Inflammatory macrophage treated with lipopolysaccharide for 1 hour (primary cell): ENCODE measurements at places on chromosomes 13 and 19.

DNA sequence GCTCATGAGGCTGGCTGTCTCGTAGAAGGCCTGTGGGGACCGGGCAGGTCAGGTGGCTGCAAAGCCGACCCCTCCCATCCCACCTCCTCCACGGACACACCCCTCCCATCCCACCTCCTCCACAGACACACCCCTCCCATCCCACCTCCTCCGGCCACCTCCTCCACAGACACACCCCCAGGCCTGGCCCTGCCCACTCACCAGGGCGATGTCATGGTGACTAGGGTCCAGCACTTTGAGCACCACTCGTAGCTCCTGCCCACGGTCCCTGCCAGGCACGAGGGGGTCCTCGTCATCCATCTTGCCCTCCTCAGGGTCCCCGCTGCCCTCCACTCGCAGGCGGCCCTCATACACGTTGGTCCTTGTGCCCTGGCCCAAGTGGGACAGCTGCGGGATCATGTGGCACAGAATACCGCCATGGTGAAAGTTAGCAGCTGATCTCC, 18.8 kb downstream of the TYK2 start:
- no peak for DNase-seq

- no peak for DNase-seq
Observed at GRCh38 chr13:98214008-98214643, 37.1 kb upstream of the RNF113B start.

- no peak for DNase-seq
Observed at GRCh38 chr19:3499738-3500428, 591 bp downstream of the DOHH start.

DNA sequence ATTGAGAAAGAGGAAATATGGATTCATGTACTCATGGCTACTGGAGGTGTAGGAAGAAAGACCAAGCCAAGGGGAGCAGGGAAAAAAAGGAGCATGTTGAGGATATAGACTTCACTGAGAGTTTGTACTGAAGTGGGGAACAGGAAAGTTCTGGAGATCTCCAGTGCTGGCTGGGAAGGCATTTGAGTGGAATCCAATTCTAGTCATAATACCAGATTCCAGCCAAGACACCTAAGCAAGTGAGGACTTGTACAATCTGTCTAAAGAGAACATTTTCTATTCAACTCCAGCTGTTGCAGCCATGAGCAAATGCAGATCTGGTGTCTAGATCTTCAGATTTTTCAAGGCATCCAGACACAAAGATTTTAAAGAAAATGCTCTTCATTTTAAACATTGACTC, 412.5 kb downstream of the OXGR1 start:
- no peak for DNase-seq

- DNase-seq = peak; percentile 64
Observed at GRCh38 chr13:77048681-77049080, 21.7 kb upstream of the FBXL3 start.

DNA sequence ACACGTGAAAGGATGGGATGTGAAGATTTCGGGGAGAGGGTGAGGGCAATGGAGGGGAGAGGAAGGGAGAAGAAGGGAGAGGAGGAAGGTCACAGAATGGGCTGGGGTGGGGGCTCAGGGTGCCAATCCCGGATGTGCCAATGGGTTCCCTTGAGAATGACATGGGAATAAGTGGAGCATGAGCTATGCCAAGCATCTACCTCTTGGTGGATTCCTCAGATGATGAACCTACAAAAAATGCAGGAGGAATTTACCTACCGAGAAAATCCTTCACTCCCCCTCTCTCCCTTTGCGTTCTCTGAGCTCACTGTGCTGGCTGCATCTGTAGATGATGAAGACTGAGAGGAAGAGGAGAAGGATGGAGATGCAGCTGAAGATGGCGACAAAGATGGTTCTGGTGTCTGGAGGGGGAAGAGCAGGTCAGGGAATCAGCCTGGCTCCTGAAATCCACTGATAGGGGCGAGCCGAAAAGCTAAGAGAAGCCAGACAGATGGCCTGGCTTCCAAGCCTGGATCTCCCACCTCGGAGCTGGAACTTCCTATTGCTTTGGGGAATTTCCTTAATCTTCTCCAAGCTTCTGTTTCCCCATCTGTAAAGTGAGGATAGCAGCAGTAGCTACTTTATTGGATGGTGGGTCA, 21.6 kb downstream of the VSTM1 start:
- no peak for DNase-seq

GRCh38 chr13:77480066-77480465, 55.4 kb upstream of the SCEL start:
- peak; percentile 68 for DNase-seq

DNA sequence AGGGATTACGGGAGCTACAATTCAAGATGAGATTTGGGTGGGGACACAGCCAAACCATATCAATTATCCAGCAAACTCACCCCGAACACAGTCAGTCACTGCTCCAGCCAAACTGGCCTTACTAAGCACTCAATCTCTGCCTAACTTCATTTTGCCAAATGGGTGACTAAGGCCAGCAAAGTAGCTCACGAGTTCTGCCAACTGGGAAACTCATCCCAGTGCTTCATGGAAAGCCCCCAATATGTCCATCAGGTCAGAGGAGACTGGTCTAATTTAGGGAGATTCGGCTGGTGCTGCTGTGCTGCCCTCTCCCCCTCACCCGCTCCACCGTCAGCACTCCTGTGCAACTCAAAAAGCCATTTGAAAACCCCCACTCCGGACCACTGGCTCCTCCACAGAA, 324.0 kb downstream of the FOXO1 start:
- no peak for DNase-seq

DNA sequence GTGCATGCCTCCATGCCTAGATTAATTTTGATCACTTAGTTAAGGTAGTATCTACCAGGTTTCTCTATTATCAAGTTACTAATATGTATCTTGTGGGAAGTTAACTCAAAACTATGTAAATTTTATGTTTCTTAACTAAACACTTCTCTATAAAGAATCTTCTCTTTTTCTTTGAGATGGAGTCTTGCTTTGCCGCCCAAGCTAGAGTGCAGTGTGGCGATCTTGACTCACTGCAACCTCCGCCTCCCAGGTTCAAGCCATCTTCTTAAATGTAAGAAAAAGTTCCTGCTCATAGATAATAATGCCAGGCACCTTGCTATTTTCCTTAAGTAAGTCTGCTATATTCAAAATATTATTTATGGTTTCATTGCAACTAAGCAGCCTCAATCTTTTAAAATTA, 58.4 kb downstream of the ELF1 start:
- DNase-seq = no peak

GRCh38 chr19:46186717-46187101, 38.7 kb downstream of the IGFL2 start:
- DNase-seq = no peak

DNA sequence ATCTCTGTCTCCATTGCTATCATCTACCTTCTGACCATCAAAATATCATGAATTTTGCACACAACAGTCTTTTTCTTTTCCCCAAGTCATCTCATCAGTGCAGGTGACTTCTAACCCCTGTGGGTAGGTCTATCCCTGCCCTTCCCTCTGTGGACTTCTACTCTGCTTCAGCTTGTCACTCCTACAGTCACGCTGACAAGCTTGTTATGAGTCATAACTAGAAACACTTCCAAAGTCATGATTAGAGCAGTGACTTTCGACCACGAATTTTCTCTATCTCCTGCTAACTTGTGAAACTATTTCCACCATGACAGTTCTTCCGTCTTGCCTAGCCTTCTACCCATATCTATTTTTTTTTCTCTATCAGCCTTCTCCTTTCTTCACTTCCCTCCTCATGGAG, 343.7 kb upstream of the ARGLU1 start:
- DNase-seq = no peak

DNA sequence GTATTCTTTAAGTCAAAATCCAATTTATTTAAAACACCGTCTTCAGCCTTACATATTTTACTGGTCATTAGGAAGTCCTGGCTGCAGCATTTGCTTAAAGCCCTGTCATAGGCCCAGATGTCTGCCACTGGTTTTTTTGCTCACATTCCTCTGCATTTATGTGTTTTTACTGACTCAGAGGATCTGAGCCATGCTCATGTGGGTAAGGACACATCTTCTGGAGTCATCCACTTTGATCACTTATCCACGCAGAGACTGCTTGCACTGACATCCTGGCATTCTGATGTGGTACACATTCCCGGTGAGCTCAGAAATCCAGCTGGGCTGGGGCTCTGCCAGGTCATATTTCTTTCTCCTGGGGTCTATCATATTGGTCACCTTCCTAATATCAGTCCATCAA, 531.7 kb upstream of the ARGLU1 start:
- DNase-seq = no peak

- DNase-seq = no peak
Observed at GRCh38 chr13:95267662-95268342, 33.4 kb downstream of the ABCC4 start.

- no peak for DNase-seq
Observed at GRCh38 chr13:59750860-59751259, 412.9 kb downstream of the DIAPH3 start.

GRCh38 chr13:59099182-59099974, 1064.3 kb downstream of the DIAPH3 start:
- DNase-seq = no peak

DNA sequence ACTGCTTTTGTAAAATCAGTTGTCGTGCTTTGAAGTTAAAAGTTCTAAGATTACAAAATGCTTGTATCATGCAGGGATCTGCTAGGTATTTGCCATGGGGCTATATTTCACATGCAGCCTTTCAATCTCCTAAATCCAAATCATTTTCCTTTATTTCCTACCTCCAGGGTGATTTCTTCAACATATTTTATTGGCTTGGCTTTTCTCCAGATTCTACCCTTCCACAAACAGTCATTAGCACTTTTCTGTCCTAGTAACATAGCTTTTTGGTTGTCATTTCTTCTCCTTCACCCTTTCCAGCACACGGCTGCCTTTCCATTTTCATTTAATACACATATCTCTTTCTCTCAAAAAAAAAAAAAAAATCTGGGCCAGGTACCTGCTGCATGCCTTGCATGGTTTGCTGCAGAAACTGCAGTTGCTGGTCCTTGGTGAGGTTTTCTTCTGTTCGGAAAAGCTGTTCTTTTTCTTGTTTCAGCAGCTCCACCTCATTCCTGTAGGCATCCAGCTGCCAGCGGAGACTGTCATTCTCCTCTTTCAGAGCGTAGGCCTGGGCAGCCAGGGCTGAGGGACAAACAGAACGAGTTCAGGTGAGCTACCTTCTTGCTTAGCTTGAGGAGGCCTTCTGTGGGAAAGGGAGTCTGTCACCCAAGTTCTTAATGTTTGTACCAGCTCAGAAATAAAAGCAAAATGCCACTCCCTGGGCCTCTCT, 274.7 kb downstream of the DNAJC15 start:
- no peak for DNase-seq

DNA sequence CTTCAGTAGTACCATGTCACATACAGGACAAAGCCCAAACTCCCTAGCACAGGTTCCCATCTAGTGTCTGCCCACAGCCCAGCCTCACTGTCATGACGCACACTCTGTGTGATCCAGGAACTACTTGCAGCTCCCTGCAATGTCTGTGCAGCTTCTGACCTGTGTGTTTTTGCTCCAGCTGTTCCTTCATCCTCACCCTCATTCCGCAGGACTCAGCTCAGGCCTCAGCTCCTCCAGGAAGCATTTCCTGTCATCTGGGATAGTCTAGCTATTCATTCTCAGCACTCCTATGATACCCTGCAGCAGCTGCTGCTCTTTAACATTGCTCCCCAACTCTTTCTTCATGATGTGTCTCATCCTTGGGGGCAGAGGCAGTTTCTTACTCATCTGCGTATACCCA, 56.1 kb downstream of the ENOX1 start:
- DNase-seq = no peak

- peak; percentile 97 for DNase-seq
Observed at GRCh38 chr19:41531438-41532311, 44.3 kb upstream of the CEACAM21 start.

DNA sequence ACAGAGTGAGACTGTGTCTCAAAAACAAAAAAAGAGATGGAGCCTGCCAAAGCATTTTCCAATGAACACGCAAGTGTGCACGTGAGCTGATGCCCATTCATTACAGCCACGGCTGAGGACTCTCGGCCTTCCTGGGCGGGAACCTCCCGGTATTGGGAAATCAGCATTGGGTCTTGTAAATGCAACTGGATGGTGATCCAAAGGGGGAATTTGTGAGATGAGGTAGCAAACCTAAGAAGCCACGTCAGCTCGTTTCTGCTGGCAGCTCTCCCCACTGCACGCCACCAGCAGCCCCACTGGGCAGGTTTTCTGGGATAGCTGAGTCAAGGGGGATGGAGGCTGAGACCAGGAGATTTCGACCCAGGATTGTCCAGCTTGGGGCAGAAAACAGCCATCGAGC, 11.5 kb downstream of the C13orf46 start:
- DNase-seq = no peak

DNA sequence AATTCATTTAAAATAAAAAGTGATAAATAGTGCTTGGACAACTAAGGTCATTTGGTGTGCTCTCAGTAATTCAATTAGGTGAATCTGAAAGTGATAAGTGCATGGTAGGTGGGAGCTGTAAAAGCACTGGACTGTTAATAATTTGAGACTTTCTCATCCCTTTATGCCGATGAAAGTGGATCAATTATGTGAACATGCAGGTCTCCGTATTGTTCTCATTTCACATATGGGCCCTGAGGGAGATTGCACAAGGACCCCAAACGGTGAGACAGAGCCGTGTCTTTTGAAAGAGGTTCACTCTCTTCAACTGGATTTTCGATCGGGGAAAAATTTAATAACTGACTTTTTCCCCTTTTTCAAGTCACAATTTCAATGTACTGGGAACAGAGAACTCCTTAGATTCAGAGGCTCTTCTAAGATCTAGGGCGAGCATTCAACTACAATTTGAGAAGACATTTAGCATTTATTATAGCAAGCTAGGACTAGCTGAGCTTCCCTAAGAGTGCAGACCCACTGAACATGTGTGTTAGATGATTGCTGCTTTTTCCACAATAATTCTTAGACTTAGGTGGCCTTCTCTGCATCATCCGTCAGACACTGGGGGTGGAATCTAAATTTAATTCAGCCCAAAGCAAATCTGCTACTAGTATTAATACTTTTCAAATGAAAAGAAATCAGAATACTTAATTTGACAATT, 347.6 kb downstream of the OXGR1 start:
- no peak for DNase-seq

DNA sequence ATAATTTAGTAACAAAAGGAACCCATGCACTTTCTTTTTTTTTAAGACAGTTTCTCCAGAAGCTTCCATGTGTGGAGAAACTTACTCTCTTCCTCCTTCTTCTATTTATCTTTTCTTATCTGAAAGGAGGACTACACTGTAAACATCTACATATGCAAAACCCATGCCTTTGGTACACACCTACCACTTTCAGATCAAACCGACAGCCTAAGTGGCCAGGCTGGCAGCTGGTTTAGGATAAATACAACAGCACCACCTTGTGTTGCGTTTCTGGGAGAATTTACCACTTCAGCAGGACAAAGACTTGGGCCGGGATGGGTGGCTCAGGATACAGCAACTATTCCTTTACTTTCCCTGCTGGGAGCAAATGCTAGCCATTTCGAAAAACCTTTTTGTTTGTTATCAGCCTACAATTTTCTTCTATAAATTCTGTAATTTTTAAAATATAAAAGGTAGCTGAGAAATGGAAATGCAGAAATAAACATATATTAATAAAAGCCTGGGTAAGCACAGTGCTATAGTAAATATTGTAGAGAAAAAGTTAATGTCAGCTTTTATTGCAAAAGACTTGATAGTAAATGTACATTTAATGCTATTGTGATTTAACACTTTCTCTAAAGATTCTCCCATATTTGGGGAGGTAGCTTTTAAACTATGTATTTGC, 94.0 kb upstream of the RFC3 start:
- peak; percentile 67 for DNase-seq
